ENCODE measurements at places on chromosomes 6 and 20. TPM values are rescaled to one million over a fixed set of nuclear protein-coding genes. Genes with fewer than 3 reads are reported as not detected.

The WDR27 gene
- 24.4 TPM for total RNA-seq

- no peak for ATAC-seq
Observed at GRCh38 chr6:142716097-142716496, 228.9 kb downstream of the HIVEP2 start.

GRCh38 chr6:4352731-4353130, 217.4 kb upstream of the ECI2 start:
- ATAC-seq: no peak

The SLC32A1 gene
- not detected for total RNA-seq

The CCND3 gene
- 32.2 TPM for total RNA-seq

The GMEB2 gene
- total RNA-seq: 6.9 TPM
